ENCODE measurements at places on chromosomes 3 and 15. TPM values are rescaled to one million over a fixed set of nuclear protein-coding genes. Genes with fewer than 3 reads are reported as not detected.

Gene DPPA4
- 0.41 TPM for polyA plus RNA-seq

Gene RTP3
- polyA plus RNA-seq, result not detected

GRCh38 chr3:52171514-52172261 is 17.5 kb upstream of the POC1A start:
- H3K27ac ChIP-seq, result no peak overlapping the region
- peak; percentile 23 for DNase-seq
- no peak overlapping the region for H3K4me3 ChIP-seq
- H3K36me3 ChIP-seq, result no peaks in the 10 kb centered on the region
- no peaks in the 10 kb centered on the region for H3K27me3 ChIP-seq

DNA sequence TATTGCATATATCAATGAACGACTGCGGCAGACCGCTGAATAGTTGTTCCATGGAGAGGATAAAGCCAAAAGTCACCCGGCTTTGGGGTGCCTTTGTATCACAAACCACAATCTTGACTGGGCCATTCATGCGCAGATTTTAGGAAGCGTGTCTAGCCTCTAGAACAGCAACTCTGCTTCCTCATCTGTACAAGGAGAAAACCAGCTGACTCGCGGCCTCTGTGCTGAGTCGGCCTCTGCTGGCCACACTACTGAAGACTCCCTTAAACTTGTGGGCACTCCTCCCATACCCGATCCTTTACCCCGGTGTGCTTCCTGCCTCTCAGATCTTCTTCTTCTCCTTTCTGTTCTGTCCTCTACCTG is 872 bp downstream of the DLEC1 start:
- peak; percentile 89 for DNase-seq
- no peaks in the 10 kb centered on the region for H3K27me3 ChIP-seq
- peak overlapping the region; percentile 64 for H3K4me3 ChIP-seq
- peak overlapping the region; percentile 65 for H3K27ac ChIP-seq
- H3K36me3 ChIP-seq, result no peaks in the 10 kb centered on the region

DNA sequence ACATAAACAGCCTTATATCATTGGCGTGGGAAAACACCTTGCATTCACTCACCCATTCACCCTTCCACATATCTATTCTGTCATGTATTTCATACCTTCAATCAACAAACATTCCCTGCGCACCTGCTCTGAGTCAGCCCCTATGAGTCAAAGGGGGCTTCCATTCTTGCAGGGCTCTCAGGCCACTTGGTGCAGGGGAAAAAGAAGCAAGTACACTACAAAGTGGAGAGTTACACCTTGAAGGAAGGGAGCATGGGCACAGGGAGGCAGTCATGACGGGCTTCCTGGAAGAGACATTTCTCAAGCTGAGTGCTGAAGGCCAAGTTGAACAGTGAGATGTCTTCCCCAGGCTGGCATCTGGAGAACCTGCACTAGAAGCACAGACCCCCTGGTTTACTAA is 4.6 kb upstream of the AMOTL2 start:
- H3K27me3 ChIP-seq, result peaks cover 18% of the 10 kb centered on the region
- no peak overlapping the region for H3K27ac ChIP-seq
- DNase-seq, result peak; percentile 13
- no peak overlapping the region for H3K4me3 ChIP-seq
- no peaks in the 10 kb centered on the region for H3K36me3 ChIP-seq

GRCh38 chr3:177385186-177385585 is 187.9 kb upstream of the TBL1XR1 start:
- no peaks in the 10 kb centered on the region for H3K36me3 ChIP-seq
- no peak overlapping the region for H3K27ac ChIP-seq
- H3K4me1 ChIP-seq, result no peaks in the 10 kb centered on the region
- H3K27me3 ChIP-seq, result no peaks in the 10 kb centered on the region

Gene CRYBG3
- 1.5 TPM for polyA plus RNA-seq

DNA sequence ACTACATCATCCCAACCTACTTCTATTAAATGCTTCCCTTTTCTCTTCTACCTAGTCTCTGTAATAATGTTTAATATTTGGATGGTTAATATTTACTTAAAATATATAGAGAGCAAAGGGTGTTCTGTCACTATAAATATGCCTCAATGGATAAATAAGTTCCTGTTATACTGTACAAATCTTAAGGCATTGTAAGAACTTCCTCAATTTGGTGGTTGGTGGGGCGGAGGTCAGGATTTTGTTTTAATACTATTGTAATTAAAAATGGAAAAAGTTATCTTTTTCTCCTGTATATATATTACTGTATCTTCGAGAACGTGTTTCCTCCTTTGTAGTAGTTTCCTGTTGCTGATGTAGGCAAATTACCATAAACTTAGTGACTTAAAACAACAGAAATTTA is 41.5 kb downstream of the SPRED1 start:
- no peaks in the 10 kb centered on the region for H3K36me3 ChIP-seq
- no peaks in the 10 kb centered on the region for H3K4me1 ChIP-seq
- no peaks in the 10 kb centered on the region for H3K27me3 ChIP-seq

DNA sequence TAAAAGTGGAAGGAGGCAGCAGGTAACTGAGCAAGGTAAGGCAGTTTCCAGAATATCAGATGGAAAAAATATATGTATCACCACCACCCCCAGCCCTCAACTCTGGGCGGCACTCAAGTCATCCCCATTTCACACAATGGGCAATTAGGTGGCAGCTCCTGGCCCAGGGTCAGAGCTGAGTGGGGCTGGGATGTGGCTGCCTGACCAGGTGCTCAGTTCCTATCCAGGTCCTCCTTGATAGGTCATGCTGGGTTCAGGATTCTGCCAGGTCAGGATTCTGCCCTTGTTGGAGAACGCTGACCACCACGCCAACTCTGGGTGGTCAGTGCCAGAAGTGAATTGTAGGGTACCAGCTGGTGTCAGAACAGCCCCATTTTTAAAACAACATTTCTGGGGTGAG is 29.5 kb downstream of the RAB6B start:
- H3K36me3 ChIP-seq, result no peaks in the 10 kb centered on the region
- no peaks in the 10 kb centered on the region for H3K27me3 ChIP-seq
- H3K27ac ChIP-seq, result no peak overlapping the region
- H3K4me1 ChIP-seq, result no peaks in the 10 kb centered on the region
- no peak overlapping the region for H3K4me3 ChIP-seq

Gene ACP3
- 0.54 TPM for polyA plus RNA-seq

DNA sequence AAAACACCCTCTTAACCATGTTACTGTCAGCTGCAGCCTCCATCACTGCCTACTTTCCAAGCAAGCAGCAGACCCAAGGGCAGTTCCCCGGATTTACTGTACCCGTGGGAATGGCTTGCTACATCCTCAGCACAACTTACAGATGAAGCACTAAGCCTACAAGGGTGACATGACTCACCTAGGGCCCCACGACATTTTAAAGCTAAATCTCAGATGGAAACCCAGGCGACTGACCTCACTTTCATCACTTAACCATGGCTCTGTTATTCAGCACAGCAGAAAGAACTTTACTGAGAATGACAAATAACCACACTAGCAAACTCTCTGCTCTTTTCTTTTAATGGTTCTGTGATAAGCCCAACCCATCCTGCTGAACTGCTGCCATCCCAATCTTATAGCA is 65.6 kb downstream of the SUMF1 start:
- H3K27me3 ChIP-seq, result no peaks in the 10 kb centered on the region
- H3K27ac ChIP-seq, result no peak overlapping the region
- H3K36me3 ChIP-seq, result peaks cover 82% of the 10 kb centered on the region
- H3K4me3 ChIP-seq, result no peak overlapping the region

GRCh38 chr3:190737446-190737845 is 125.0 kb downstream of the GMNC start:
- DNase-seq, result no peak
- H3K4me1 ChIP-seq, result no peaks in the 10 kb centered on the region
- no peak overlapping the region for H3K27ac ChIP-seq
- no peak overlapping the region for H3K4me3 ChIP-seq
- no peaks in the 10 kb centered on the region for H3K36me3 ChIP-seq

DNA sequence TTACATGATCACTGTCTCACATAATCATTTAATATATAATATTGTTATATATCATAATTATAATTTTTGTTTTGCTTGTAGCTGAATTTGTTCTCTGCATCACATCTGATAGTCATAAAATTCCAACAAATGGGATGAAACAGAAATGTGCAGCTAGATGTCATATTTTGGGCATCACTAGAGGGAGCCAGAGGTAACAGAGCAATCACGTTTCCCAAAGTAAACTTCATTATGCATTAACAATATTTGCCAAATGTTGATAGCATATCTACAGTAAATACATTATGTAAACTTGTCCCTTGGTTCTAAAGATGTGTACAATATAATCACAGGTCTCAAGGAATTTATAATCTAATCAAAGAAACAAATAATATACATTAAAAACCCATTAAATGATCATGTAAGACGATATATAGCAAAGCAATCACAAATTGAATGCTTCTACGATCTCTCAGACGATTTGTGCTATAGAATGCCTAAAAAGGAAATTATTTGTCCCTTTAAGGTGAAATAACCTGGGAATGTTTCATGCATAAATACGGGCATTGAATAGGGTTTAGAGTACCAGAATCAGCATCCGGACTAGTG is 234.2 kb upstream of the MCTP2 start:
- H3K36me3 ChIP-seq, result no peaks in the 10 kb centered on the region
- H3K27ac ChIP-seq, result no peak overlapping the region
- no peak overlapping the region for H3K4me3 ChIP-seq
- DNase-seq, result no peak
- no peaks in the 10 kb centered on the region for H3K4me1 ChIP-seq
- no peaks in the 10 kb centered on the region for H3K27me3 ChIP-seq

DNA sequence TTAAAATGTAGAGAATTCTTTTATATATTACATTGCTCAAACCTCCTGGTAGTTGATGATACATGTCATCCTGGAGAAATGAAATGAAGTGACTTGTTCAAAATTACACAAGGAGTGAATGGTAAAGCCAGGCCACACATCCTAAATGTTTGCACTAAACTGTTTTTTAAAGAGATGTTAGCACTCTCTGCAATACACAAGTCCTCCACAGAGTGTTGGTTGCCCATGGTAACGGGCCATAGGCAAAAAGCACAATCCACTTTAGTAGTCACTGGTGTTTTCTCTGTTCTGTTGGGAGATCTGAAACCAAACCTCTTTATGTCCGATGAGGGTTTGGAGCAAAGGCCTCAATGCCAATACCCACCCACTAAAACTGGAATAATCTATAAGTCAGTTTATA is 907.4 kb downstream of the NTRK3 start:
- DNase-seq, result no peak
- H3K27ac ChIP-seq, result no peak overlapping the region
- no peaks in the 10 kb centered on the region for H3K27me3 ChIP-seq
- no peak overlapping the region for H3K4me3 ChIP-seq
- no peaks in the 10 kb centered on the region for H3K4me1 ChIP-seq

DNA sequence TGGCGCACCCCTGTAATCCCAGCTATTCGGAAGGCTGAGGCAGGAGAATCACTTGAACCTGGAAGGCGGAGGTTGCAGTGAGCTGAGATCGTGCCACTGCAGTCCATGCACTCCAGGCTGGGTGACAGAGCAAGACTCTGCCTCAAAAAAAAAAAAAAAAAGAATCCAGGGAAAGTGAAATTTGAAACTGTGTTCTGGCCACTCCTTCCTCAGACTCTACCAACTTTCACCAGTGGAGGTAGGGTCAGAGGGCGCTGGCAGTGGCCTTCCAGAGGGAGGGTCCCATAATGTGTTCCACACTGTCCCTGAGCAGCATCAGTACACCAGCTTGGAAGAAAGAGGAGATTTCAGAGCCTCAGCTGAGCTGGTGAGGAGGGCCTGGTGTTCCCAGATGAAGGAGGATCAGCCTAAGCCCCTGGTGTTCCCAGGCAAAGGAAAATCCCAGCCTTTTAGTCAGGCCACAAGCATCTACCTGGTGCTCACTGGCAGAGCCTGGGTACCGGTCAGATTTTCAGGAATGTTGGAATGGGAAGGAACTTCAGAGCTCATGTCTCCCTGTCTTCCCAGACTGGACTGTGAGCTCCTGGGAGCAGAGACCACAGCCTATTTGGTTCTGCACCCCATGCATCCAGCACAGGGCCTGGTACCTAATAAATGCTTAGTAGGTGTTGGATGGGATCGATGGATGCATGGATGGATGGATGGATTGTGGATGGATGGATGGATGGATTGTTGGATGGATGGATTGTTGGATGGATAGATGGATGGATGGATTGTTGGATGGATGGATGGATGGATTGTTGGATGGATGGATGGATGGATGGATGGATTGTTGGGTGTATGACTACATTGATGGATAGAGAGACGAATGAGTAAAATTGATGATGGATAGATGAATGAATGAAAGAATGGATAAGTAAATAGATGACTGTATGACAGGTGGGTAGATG is 117.9 kb downstream of the CORO2B start:
- H3K4me1 ChIP-seq, result peaks cover 6% of the 10 kb centered on the region
- peak; percentile 4 for DNase-seq
- no peak overlapping the region for H3K4me3 ChIP-seq
- H3K27ac ChIP-seq, result no peak overlapping the region

- peaks cover 82% of the 10 kb centered on the region for H3K27me3 ChIP-seq
- H3K4me3 ChIP-seq, result peak overlapping the region; percentile 26
- H3K36me3 ChIP-seq, result no peaks in the 10 kb centered on the region
- DNase-seq, result peak; percentile 61
- H3K27ac ChIP-seq, result no peak overlapping the region
Observed at GRCh38 chr15:67822537-67823313, 2.6 kb upstream of the SKOR1 start.

Gene CPN2
- polyA plus RNA-seq, result 1.0 TPM

Gene MB21D2
- 1.1 TPM for polyA plus RNA-seq

- H3K36me3 ChIP-seq, result no peaks in the 10 kb centered on the region
- no peaks in the 10 kb centered on the region for H3K4me1 ChIP-seq
- no peak for DNase-seq
- no peaks in the 10 kb centered on the region for H3K27me3 ChIP-seq
- H3K4me3 ChIP-seq, result no peak overlapping the region
Observed at GRCh38 chr3:175073219-175073905, 214.2 kb downstream of the NAALADL2 start.

DNA sequence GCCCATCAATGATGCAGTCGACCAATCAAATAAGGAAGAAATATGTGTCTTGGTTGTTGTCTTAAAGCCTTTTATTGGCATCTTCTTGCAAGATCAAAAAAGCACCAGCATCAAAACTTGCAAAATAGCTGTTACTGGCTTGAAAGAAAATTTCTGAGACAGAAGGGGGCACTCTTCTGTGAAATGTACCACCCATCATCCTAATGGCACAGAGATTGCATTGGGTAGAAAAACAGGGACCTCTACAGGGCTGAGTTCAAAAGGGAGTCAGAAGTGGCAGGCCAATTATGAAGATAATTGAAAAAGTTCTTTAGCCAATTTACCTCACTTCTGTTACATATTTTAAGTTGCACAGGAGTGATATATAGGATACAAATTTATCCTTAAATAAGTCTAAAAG is 122.3 kb upstream of the GPR149 start:
- H3K27ac ChIP-seq, result no peak overlapping the region
- H3K4me1 ChIP-seq, result no peaks in the 10 kb centered on the region
- H3K36me3 ChIP-seq, result no peaks in the 10 kb centered on the region
- H3K4me3 ChIP-seq, result no peak overlapping the region

- H3K4me1 ChIP-seq, result no peaks in the 10 kb centered on the region
- no peak overlapping the region for H3K27ac ChIP-seq
- no peaks in the 10 kb centered on the region for H3K36me3 ChIP-seq
- no peak overlapping the region for H3K4me3 ChIP-seq
- no peaks in the 10 kb centered on the region for H3K27me3 ChIP-seq
Observed at GRCh38 chr3:189727158-189727557, 96.0 kb downstream of the TP63 start.

Data from spleen (tissue), 13 donors.